HuH-7 (cell line): ENCODE measurements at places on chromosomes 16 and 17.
A peak's percentile ranks its signal among the peaks of the same experiment; 100 is the strongest.

DNA sequence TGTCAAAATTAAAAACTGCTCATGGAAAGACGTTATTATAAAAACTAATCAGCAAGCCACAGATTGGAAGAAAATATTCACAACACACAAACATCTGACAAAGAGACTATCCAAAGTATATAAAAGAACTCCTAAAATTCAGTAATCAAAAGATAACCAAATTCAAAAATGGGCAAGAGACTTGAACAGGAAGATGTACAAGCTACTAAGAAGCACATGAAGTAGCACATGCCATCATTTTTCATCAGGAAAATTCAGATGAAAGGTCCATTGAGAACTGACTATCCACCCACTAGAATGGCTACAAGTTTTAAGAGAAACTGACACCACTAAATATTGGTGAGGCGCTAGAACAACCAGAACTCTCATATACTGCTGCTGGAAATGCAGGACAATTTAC, 3.4 kb upstream of the HLF start:
- DNase-seq = no peak

- DNase-seq = peak; percentile 12
Observed at GRCh38 chr17:70604854-70605253, 435.5 kb downstream of the KCNJ2 start.

DNA sequence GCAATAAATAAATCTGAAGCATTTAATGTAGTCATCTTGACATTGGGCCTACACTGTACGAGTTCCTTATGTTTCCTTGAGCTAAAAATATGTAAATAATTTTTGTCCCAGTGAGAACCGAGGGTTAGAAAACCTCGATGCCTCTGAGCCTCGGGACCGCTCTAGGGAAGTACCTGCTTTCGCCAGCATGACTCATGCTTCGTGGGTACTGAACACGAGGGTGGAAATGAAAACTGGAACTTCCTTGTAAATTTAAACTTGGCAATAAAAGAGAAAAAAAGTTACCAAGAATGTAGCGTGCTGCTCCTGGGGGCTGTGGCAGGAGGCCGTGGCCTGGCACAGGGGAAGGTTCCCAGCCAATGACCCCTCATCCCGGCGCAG, 74.1 kb downstream of the SOCS1 start:
- no peak for DNase-seq

- no peak for DNase-seq
Observed at GRCh38 chr17:1956134-1956533, 69.0 kb downstream of the RTN4RL1 start.

DNA sequence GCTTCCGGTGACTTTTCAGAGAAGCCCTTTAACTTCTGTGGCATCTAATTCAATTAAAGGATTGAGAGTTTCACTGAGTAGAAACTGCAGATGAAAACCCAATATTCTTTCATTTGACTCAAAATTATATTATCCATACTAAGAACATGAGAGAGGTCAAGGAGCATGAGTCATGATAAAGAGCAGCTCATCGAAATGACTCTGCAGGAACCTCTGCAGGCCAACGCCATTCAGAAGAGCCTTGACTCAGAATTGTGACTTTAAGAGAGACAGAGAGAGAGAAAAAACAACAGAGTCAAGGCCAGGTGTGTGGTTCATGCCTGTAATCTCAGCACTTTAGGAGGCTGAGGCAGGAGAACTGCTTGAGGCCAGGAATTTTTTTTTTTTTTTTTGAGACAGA, 417.2 kb upstream of the XYLT1 start:
- no peak for DNase-seq

- no peak for DNase-seq
Observed at GRCh38 chr17:4155980-4156620, 13.1 kb downstream of the CYB5D2 start.
